NCI-H1105 treated with DMSO at 0.1 percent for 48 hours (cell line): ENCODE measurements at places on chromosomes 7 and 10.

DNA sequence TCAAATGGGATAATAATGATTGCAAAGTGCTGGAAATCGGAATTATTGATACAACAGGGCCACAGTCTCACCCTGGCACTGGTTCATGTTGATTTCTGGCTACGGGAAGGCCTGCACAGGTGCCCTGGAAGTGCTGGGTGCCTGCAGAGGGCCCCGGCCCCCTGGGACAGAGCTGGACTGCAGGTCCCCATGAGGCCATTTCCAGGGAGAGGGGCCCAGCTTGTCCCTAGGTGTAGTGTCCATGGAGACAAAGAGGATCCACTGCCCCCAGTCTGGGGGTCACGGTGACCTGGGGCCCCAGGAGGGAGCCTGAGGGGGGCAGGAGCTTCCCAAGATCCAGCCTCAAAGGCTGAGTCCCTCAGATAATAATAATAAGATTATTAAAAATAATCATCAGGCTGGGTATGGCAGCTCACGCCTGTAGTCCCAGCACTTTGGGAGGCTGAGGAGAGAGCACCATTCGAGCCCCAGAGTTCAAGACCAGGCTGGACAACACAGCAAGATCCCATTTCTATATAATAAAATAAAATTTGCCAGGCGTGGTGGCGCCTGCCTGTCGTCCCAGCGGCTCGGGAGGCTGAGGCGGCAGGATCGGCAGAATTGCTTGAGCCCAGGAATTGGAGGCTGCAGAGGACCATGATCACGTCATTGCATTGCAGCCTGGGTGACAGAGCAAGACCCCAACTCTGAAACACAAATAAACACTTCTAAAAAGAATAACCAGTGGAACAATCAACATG, 98.1 kb downstream of the MICALL2 start:
- DNase-seq, result no peak

GRCh38 chr7:140649556-140650205, 9.1 kb upstream of the DENND2A start:
- no peak for DNase-seq

DNA sequence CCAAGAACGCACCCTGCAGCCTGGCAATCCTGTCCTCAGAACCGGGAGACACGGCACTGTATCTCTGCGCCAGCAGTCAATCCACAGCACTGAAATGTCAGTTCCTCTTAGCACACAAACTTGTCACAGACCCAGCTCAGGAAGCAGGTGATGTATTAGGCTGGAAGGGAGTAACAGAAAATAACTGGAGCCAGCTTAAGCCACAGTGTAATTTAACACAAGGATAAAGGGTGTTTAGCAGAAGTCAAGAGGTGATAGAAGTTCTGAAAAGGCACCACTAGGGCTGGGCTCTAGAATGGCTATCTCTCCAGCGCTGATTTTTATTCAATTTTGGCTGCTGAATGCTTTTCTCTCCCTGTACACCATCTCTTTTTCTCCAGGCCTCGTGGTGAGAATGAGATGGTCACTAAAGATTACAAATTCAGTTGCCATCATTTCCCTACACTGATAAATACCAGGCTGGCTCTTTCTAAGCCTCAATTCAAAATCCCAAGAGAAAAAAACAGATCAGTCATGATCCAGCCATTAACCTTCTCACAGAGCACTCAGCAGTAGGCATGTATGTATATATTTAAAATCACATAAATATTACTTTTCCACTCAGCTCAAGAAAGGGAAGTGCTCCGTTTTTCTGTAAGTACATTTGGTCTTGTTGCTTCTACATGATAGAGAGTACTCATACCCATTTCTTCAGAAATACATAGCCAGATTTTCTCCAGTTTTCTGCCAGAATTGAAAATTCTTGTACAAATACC, 102.7 kb upstream of the PRSS1 start:
- peak; percentile 49 for DNase-seq

DNA sequence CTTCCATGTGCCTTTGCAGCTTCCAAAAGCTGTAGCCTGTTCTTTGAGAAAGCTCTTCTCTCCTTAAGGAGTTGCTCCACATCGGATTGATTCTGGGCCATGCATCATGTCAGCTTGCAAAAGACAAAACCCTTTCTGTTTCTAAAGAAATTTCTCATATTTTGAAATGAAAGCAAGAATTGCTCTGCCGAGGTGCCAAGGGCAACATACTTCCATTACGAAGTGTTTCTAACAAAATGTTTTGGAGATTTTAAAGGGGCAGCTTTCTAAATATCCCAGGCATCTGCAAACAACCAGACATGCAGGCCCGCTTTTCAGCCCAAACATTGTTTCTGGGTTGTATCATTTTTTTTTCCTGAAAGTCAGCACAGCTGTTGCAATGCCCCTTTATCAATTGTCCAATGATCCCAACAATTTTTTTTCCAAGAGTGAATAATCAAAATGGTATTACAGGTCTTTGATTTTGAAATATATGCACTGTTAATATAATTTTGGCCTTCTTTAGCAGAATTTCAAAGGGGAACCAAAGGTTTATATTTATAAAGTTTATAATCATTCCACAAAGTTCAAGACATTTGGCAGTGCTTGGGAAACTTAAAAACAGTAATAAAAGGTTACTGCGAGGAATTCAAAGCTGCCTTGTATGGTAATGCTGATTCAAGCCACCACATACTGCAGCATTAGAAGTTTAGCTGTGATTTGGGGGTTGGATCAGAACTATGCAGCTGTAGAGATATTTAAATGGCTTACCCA, 61.0 kb downstream of the TES start:
- no peak for DNase-seq
